ENCODE measurements at places on chromosomes 6 and 20.
A peak's percentile ranks its signal among the peaks of the same experiment; 100 is the strongest.

DNA sequence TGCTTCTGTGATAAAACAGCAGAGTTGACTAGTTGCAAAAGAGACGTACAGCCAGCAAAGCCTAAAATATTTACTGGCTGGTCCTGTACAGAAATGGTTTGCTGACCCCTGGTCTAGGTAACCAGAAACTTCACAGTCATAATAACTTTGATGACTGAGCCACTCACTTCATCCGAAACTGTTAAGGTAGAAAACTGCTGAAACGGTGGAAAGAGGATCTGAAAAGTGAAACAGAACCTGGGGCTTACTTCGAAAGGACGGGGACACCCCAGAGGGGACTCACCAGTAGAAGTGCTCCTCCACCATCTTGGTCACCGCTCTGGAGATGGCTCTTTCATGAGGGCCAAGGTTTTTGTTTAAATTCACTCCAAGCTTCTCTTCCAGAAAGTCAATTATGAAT, 16.4 kb downstream of the FAXC start:
- no peak for DNase-seq

- no peak for DNase-seq
Measured at GRCh38 chr20:53208110-53208832, 236.1 kb downstream of the TSHZ2 start.

DNA sequence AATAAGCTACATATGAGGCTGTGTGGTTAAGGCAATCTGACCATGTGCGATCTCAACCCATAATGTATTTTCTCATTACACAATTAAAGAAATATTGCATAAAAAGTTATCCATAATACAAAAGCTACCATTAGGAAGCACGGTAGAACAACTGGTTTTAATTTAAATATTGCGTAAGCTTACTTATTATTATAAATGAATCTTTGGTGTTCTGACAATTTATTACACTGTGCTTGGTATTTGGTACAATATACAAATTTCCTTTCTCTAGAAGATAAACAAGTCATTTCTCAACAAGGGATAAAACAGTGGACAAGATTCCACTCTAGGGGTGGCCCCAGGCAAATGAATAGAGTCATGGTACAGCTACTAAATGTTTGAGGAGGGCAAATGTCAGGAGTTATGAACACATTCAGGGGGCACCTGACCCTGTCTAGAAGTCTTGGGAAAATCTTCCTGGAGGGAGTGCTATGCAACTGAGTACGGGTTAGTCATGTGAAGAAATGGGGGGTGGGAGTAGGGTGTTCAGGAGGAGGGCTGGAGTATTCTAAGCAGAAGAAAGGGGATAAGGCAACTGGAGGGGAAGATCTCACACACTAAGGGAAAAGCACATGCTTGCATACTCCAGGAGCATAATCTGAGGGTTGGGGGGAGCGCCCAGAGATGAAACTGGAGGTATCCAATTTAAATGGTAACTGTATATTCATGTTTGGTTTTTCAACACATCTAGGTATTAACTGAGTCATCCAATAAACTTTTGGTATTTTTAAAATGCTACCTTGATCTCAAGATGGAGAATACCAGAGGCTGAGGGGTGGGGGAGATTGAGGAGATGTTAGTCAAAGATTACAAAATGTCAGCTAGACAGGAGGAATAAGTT, 296.9 kb upstream of the SGK1 start:
- peak; percentile 63 for DNase-seq

- DNase-seq, result no peak
Measured at GRCh38 chr6:151993364-151993763, 185.9 kb downstream of the ESR1 start.
